ENCODE measurements at places on chromosomes 5 and 9.

DNA sequence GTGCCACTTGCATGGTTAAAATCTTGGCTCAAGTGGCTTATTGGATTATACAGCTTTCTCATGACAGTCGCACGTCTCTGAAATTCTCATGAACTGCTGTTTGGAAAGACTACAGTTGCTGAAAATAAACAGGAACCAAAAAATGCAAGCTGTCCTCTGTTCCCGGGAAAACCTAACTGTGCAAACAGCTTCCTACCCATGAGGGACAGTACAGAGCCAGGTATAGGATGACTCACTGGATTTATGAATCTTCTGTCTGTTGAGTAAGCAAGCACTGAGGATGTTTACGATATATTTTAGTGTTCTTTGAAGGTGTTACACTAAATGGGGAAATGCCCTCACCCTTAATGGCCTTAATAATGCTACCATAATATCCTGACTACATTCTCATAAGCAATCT is 380.3 kb upstream of the TNC start:
- DNase-seq = no peak

GRCh38 chr9:14424983-14425382 is 111.0 kb upstream of the NFIB start:
- no peak for DNase-seq

DNA sequence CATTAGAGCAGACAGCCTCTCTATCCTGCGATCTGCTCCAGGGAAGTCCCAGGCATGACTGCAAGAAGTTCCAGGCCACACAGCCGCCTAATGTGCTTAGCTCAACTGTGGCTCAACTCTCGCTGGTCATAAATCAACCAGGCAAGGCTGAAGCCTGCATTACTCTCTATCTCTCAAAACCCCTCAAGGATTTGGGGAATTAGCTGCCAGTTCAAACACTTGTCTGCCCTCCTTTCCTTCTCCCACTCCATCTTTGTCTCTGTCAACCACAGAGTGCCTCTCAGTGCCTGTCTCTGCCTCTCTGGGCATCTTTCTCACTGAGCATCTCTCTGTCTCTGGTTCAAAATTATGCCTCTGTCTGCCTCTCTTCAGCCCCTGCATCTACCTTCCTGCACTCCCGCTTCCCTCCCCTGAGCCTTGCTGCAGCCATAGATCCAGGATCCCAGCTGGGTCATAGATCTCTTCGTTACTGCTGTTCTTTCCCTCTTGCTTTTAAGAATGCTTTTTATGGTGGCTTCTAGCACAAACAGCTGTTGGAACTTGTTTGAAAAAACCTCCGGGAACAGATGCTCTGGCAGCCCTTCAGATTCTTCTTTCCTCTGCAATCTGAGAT is 27.9 kb upstream of the GALNT10 start:
- no peak for DNase-seq

GRCh38 chr5:180008433-180008832 is 63.1 kb downstream of the RNF130 start:
- no peak for DNase-seq

GRCh38 chr5:180021900-180022299 is 49.7 kb downstream of the RNF130 start:
- no peak for DNase-seq

DNA sequence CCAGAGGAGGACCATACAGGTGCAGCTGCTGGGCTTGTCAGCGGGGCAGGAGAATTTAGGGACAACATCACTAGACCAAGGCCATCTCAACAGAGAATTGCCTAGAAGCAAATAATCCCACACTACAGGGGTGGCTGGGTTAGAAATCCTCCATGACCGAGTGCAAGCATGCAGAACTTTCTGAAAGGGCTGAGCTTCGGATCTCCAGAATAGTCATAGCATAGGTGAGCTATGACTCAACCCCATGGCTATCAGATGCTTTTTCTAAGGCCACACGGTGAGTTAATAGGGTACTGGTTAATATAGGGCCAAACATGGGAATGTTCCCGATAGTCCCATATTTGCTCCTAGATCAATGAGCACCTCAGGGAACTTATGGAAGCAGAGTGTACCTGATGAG is 4.2 kb downstream of the KCNIP1 start:
- DNase-seq = no peak

DNA sequence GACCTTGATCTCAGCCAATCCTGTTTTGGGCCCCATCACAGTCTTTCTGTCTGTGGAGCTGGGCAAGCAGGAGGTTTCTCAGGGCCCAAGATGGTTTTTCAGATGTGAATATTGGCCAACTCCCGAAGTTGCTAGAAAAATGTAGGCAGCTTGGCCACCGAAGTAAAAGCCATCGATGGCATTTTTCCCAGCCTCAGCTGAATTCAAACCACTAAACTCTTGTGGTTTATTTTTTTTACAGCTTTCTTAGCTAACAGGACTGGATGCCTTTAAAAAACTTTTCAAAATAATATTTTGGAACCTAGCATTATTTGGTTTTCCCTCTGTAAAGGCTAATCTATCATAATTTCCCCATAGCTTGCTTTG is 102.5 kb upstream of the ERCC6L2 start:
- no peak for DNase-seq

DNA sequence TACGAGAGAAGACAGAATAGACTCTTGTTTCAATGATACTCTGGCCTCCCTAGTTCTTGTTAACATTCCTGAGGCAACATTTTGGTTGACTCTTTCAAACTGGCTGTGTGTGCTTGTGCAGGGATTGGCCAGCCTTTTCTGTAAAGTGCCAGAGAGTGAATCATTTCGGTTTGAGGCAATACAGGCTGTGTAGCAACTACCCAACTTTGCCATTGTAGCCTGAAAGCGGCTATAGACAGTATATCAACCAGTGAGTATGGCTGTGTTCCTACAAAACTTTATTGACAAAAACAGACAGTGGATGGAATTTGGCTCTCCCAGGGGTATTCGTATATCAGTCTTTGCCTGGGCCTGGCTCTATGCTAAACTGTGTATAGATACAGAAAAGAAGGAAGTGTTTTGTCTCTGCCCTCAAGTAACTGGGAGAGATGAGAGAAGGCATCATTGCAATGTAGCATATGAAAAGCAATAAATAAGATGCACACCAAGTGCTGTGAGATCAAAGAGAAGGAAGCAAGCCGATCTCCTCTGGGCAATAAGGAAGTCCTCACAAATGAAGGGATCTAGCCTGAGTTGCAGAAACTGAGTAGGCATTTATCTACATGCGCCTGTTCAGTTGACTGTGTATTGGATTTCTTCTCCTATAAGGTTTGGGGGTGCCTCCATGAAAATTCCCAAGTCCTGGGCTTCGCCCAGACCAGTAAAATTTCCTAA is 568.0 kb upstream of the KLF4 start:
- no peak for DNase-seq

- DNase-seq = no peak
Measured at GRCh38 chr9:132768932-132769905, 99.0 kb downstream of the GTF3C4 start.

- DNase-seq = no peak
Measured at GRCh38 chr9:106535439-106535838, 327.5 kb upstream of the ZNF462 start.

DNA sequence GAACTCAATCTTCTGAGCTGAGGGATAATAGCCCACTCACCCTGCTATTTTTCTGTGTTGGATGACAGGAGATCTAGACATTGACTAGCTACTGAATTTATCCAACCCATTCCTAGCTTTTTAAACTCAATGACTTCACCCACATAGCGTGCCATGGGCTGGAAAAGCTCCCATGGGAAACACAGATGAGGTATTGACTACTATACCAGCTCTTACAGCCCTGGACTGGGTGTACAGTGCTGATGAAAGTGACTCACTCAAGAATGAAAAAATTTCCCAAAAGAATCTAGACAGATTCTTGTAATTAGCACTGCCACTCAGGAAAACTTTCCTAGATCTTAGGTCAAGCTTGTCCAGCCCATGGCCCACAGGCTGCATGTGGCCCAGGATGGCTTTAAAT is 72.7 kb upstream of the NREP start:
- no peak for DNase-seq

GRCh38 chr5:171291371-171291770 is 17.7 kb upstream of the TLX3 start:
- no peak for DNase-seq

- DNase-seq = no peak
Measured at GRCh38 chr5:16914108-16914435, 22.0 kb downstream of the MYO10 start.

- DNase-seq = no peak
Measured at GRCh38 chr5:57478826-57479225, 3.8 kb downstream of the ACTBL2 start.

DNA sequence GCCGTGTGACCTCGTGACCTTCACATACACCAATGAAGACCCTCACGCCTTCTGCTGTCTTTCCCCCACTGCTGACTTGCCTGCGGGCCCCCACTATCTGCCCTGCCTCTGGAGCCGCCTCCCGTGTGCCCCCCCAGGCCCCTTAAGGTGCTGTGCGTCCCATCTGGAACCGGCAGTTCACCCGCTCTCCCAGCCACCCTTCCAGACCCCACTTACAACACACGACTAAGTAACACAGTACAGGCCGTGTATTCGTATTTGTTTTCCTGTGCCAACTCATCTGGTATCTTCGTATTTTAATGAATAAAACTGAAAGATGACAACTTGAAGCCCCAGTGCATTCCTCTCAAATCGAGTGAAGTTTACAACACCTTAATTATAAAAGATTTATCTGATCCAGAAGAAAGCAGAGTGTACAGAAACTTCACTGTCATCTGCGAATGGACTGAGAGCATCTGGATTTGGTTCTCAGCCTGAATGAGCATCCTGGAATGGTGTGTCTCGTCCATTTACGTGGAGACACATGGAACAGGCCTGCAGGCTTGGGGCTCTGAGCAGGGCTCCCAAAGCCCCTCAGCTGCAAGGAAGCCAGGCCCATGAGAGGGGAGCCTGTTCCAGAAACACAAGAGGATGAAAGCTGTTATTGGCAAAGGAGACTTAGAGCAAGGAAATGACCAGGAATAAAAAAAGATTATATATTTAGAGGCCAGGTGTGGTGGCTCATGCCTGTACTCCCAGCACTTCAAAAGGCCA is 21.9 kb upstream of the TERT start:
- no peak for DNase-seq

DNA sequence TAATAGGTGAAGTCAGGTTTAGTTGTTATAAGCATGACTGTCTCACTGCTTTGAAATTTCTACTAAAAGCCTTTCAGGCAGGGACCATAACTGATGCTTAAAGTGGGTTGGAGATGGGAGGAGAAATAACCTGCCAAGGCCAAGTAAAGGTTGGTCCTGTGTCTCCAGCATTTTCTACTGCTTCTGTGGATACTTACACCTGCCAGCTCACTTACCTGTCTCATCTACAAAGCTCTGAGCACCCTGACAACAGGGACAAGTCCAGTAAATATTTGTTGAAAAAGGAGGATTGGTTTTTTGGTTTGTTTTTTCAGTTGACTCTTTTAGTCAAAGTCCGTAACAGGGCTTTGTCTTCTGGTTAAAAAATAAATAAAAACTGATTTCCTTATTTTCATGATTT is 38.6 kb downstream of the GRAMD2B start:
- DNase-seq = no peak

DNA sequence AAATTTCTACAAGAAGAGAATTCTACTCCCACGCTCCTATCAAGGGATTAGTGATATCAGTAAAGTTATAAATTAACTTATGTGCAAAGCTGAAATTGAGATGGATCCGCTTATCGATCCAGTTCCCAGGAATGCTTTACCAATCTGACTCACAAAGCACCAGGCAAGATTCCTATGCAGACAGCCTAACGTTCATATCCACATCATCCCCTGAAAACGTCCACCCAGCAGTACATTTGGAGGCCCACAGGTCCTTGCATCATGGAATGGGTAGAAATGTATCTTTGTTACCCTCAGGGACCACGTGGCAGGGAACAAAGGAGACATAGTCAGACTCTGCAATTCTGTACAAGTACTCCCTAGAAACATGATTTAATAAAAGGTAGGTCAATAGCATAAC is 147.4 kb downstream of the ESM1 start:
- DNase-seq = no peak

- DNase-seq = no peak
Measured at GRCh38 chr5:73471654-73472053, 23.1 kb upstream of the FOXD1 start.

DNA sequence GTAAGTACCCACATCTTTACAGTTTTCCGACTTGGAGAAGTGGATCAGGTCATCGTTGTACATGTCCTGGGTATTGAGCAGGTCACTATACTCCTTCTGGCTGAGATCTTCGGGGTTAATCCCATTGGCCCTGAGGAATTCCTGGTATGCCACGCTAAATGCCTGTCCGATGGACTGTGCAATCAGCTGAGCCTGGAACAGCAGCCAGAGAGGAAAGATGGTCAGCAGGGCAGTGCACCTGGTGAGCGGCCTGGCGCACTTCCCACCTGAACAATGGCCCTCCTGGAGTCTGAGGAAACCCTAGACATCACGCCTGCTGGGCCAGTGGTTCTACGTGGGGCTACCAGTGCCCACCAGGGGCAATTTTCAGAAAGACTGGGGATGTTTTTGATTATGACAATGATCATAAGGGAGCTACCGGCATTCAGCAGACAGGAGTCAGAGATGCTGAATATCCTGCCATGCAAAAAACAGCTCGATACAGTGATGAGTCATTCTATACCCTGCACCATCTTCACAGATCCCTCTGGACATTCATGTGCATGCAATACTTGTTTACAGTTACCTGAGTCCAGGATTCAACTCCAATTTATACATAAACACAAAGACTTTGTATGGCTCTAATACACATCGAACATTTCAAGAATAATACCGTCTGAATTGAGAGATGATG is 127.2 kb downstream of the ENTREP1 start:
- DNase-seq = no peak

DNA sequence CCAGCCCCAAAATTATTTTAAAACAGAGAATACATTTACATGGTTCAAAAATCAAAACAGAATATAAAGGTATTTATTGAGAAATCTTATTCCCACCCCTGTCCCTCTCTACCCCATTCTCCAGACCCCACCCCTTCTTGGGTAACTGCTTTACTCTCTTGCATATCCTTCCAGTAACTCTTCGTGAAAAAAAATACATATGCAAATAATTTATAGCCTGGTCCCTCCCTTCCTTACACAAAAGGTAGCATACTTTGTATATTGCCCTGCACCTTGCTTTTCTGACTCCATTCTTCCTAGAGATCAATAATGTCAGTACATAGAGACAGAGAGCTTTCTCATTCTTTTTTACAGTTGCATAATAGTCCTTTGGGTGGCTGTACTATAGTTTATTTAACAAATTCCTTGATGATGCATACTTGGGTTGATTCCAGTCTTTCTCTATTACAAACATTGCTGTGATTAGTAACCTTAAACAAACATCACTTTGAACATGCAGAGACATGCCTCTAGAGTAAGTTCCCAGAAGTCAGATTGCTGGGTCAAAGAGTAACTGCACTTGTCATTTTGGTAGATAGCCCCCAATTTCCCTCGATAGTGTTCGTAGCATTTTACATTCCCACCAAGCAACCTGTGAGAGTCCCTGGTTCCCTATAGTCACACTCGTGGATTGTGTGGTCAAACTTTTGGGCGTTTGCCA is 47.9 kb downstream of the STOM start:
- no peak for DNase-seq

GRCh38 chr5:90182726-90183125 is 226.8 kb downstream of the CETN3 start:
- DNase-seq = no peak

GRCh38 chr9:97695995-97696802 is 941 bp downstream of the XPA start:
- no peak for DNase-seq

All from vagina (tissue), 2 donors.